ENCODE measurements at places on chromosomes 7 and 10. TPM values are rescaled to one million over a fixed set of nuclear protein-coding genes. Genes with fewer than 3 reads are reported as not detected.

- H3K27me3 ChIP-seq = no peaks in the 10 kb centered on the region
- H3K4me1 ChIP-seq = no peaks in the 10 kb centered on the region
- H3K4me3 ChIP-seq = no peak overlapping the region
- DNase-seq = no peak
These were observed 83.4 kb upstream of the SEMA3E start for GRCh38 chr7:83732305-83732704.

DNA sequence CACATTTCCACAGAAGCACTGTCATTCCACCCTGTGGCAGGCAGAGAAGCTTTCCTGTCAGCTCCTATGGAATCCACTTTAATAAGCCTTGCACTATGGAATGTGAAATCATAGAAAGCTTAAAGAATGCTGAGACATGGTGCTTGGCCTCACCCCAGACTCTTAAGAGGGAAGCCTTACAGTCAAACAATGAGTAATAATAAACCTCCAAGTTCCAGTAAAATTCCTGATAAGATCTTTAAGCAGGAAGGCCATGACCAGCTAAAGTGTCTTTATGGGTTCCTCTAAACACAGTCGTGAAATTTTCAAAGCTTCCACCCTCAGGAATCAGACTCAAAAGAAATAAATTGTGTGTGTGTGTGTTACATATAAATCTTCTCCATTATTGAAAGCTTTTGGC lies 11.9 kb upstream of the TEX36 start:
- no peaks in the 10 kb centered on the region for H3K36me3 ChIP-seq
- no peak overlapping the region for H3K4me3 ChIP-seq
- peaks cover 9% of the 10 kb centered on the region for H3K4me1 ChIP-seq
- no peak overlapping the region for H3K27ac ChIP-seq
- no peaks in the 10 kb centered on the region for H3K27me3 ChIP-seq

- H3K36me3 ChIP-seq = no peaks in the 10 kb centered on the region
- DNase-seq = no peak
- no peaks in the 10 kb centered on the region for H3K4me1 ChIP-seq
These were observed 39.0 kb upstream of the IFRD1 start for GRCh38 chr7:112411186-112411795.

- peaks cover 3% of the 10 kb centered on the region for H3K36me3 ChIP-seq
- H3K27me3 ChIP-seq = no peaks in the 10 kb centered on the region
- no peak overlapping the region for H3K4me3 ChIP-seq
- no peak for DNase-seq
- H3K4me1 ChIP-seq = peaks cover 8% of the 10 kb centered on the region
These were observed 38.9 kb downstream of the CREB3L2 start for GRCh38 chr7:137962875-137963507.

GRCh38 chr10:70164163-70164562 lies 6.2 kb downstream of the SAR1A start:
- peaks cover 73% of the 10 kb centered on the region for H3K4me1 ChIP-seq
- peaks cover 68% of the 10 kb centered on the region for H3K36me3 ChIP-seq
- H3K4me3 ChIP-seq = peak overlapping the region; percentile 61
- H3K27me3 ChIP-seq = no peaks in the 10 kb centered on the region

DNA sequence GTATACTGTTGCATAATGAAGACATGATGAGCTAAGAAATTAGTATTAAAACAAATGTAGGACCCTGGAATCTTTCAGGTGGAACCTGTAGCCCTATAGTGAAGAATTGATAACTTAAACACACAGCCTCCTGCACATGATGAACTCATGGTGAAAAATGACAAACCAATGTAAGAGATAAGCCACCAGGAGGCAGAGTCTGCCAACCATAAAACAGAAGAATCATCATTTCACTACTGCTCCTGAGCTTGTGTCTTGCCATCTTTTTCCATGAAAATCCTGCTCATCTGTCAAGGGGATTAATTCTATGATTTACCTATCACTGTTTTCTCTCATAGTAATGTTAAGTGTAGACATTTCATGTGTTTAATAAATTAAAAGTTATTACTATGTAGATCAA lies 363.9 kb downstream of the MALRD1 start:
- DNase-seq = no peak
- H3K4me1 ChIP-seq = no peaks in the 10 kb centered on the region
- no peaks in the 10 kb centered on the region for H3K36me3 ChIP-seq
- no peak overlapping the region for H3K4me3 ChIP-seq
- H3K27ac ChIP-seq = no peak overlapping the region
- H3K27me3 ChIP-seq = no peaks in the 10 kb centered on the region

- H3K36me3 ChIP-seq = peaks cover 33% of the 10 kb centered on the region
- DNase-seq = no peak
- no peaks in the 10 kb centered on the region for H3K4me1 ChIP-seq
- no peaks in the 10 kb centered on the region for H3K27me3 ChIP-seq
- H3K4me3 ChIP-seq = no peak overlapping the region
- H3K27ac ChIP-seq = no peak overlapping the region
These were observed 51.2 kb downstream of the ANLN start for GRCh38 chr7:36440880-36441279.

DNA sequence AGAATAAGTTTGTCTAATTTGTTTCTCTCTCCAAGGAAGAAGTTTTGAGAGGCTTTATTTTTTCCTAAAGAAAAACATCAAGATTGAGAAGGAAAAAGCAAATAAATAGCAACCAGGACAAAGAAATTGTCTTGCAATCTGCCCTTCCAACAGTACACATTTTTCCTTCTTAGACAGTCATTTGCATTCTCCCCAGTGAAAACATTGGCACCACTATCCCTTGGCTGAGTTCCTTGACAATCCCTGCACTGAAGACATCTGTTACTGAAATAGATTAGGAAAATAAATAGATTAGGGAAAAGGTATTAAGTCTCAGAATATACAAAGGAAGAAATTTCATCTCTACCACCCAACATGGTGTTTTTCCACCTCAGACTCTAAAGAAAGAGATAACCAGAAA lies 12.2 kb upstream of the TMEM243 start:
- no peak overlapping the region for H3K27ac ChIP-seq
- H3K27me3 ChIP-seq = peaks cover 12% of the 10 kb centered on the region
- no peaks in the 10 kb centered on the region for H3K36me3 ChIP-seq
- peaks cover 2% of the 10 kb centered on the region for H3K4me1 ChIP-seq
- DNase-seq = no peak
- no peak overlapping the region for H3K4me3 ChIP-seq

DNA sequence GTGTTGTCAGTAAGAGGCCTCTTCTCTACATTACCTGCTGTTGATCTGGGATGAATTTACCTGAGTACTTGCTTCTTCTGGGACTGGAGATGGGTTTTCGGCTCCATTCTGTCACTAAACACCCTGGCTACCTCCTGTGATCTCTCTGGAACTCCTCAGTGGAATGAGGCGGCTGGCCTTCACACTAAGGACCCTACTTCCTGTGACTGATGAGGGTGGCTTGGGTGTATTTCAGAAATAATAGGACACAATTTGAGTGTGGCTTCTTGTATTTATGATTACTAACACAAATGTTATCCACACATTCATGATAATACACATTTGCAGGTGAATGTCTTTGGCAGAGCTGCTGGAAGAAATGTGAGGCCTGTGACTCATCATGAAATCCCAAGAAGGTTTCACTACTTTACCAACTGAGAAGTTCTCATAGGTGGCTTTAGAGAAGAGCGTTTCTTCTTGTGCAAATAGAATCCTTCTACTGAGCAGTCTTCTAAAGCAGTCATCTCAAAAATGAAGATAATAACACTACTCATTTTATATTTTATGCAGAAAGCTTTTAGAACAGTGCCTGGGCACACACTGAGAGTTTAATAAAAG lies 21.3 kb upstream of the EVX1 start:
- no peak overlapping the region for H3K27ac ChIP-seq
- H3K27me3 ChIP-seq = peaks cover 66% of the 10 kb centered on the region
- DNase-seq = no peak

GRCh38 chr7:84247591-84247990 lies 53.0 kb upstream of the SEMA3A start:
- H3K4me1 ChIP-seq = no peaks in the 10 kb centered on the region
- DNase-seq = no peak
- H3K36me3 ChIP-seq = no peaks in the 10 kb centered on the region
- H3K4me3 ChIP-seq = no peak overlapping the region
- H3K27ac ChIP-seq = no peak overlapping the region
- H3K27me3 ChIP-seq = no peaks in the 10 kb centered on the region

- H3K27me3 ChIP-seq = peaks cover 3% of the 10 kb centered on the region
- DNase-seq = no peak
- H3K4me1 ChIP-seq = peaks cover 18% of the 10 kb centered on the region
- peaks cover under 1% of the 10 kb centered on the region for H3K36me3 ChIP-seq
These were observed 25.5 kb downstream of the AKR1B1 start for GRCh38 chr7:134433430-134433829.

DNA sequence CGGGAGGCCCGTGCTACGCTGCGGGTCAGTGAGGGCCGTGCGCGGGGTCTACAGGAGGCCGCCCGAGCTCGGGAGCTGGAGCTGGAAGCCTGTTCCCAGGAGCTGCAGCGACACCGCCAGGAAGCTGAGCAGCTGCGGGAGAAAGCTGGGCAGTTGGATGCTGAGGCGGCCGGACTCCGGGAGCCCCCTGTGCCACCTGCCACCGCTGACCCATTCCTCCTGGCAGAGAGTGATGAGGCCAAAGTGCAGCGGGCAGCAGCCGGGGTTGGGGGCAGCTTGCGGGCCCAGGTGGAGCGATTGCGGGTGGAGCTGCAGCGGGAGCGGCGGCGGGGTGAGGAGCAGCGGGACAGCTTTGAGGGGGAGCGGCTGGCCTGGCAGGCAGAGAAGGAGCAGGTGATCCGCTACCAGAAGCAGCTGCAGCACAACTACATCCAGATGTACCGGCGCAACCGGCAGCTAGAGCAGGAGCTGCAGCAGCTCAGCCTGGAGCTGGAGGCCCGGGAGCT lies 7.0 kb downstream of the LZTS2 start:
- no peak for DNase-seq
- H3K4me1 ChIP-seq = no peaks in the 10 kb centered on the region
- no peaks in the 10 kb centered on the region for H3K36me3 ChIP-seq
- H3K27ac ChIP-seq = no peak overlapping the region

GRCh38 chr7:28920424-28920823 lies 37.7 kb downstream of the TRIL start:
- H3K4me1 ChIP-seq = peaks cover 10% of the 10 kb centered on the region
- peaks cover 7% of the 10 kb centered on the region for H3K27me3 ChIP-seq
- no peak for DNase-seq
- H3K4me3 ChIP-seq = no peak overlapping the region
- H3K36me3 ChIP-seq = no peaks in the 10 kb centered on the region

- H3K4me1 ChIP-seq = no peaks in the 10 kb centered on the region
- H3K27me3 ChIP-seq = peaks cover 7% of the 10 kb centered on the region
- no peak overlapping the region for H3K27ac ChIP-seq
- DNase-seq = no peak
- no peaks in the 10 kb centered on the region for H3K36me3 ChIP-seq
These were observed 248.7 kb upstream of the NPVF start for GRCh38 chr7:25476863-25477499.

GRCh38 chr7:93044147-93044810 lies 73.5 kb downstream of the SAMD9 start:
- DNase-seq = no peak
- H3K27ac ChIP-seq = no peak overlapping the region
- no peak overlapping the region for H3K4me3 ChIP-seq
- H3K4me1 ChIP-seq = no peaks in the 10 kb centered on the region
- H3K27me3 ChIP-seq = peaks cover 2% of the 10 kb centered on the region

GRCh38 chr7:142878315-142878714 lies 7.2 kb downstream of the TRPV6 start:
- H3K27me3 ChIP-seq = peaks cover 12% of the 10 kb centered on the region
- no peaks in the 10 kb centered on the region for H3K4me1 ChIP-seq
- no peaks in the 10 kb centered on the region for H3K36me3 ChIP-seq
- H3K27ac ChIP-seq = no peak overlapping the region
- H3K4me3 ChIP-seq = no peak overlapping the region

DNA sequence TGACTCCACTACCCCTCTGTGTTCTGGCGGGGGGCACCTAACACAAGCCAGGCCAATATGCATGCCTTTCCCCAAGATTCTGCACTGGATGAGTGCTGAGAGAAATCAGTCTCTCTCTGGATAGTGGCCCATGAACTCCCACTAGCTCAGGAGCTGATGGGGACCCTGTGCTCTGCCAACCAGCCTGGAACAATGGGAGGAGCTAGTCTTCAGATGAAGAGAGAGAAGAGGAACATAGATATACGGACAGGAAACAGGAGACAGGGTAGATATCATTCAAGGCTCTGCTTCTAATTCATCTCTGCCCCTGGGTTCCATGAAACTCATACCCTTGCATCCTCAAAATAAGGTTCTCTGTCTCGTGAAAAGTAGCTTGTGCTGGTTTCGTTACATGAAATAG lies 27.9 kb upstream of the PLXNA4 start:
- H3K27me3 ChIP-seq = peaks cover 10% of the 10 kb centered on the region
- H3K4me1 ChIP-seq = no peaks in the 10 kb centered on the region
- no peak overlapping the region for H3K4me3 ChIP-seq
- DNase-seq = no peak

GRCh38 chr10:99982728-99983127 lies 27.0 kb downstream of the DNMBP start:
- DNase-seq = no peak
- no peak overlapping the region for H3K4me3 ChIP-seq
- no peaks in the 10 kb centered on the region for H3K27me3 ChIP-seq
- no peaks in the 10 kb centered on the region for H3K36me3 ChIP-seq

GRCh38 chr7:147022056-147022455 lies 905.5 kb downstream of the CNTNAP2 start:
- no peak overlapping the region for H3K27ac ChIP-seq
- no peaks in the 10 kb centered on the region for H3K36me3 ChIP-seq
- no peaks in the 10 kb centered on the region for H3K27me3 ChIP-seq
- no peaks in the 10 kb centered on the region for H3K4me1 ChIP-seq

DNA sequence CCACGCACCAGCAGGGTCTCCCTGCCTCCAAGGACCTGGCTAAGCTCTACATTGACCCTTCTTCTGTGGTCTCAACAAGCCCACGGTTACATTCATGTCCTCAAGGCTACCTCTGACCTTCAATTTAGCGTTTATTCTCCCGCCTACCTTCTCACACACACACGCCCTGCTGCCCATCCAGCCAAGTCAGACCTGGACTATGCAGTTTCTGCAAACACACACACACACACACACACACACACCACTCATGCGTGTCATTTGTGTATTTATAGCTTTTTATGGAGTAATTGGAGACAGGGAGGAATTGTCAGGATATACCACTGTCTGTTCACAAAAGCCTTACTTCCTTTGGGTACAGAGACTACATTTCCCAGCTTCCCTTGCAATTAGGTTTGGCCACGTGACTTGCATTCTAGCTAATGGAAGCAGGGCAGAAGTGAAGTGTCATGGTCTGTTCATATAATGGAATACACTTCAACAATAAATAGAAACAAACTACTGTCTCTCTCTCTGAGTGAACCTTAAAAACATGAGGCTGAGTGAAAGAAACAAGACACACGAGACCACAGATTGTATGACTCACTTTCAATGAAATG lies 53.8 kb upstream of the CPXM2 start:
- no peaks in the 10 kb centered on the region for H3K4me1 ChIP-seq
- no peak for DNase-seq
- H3K27ac ChIP-seq = no peak overlapping the region
- H3K36me3 ChIP-seq = no peaks in the 10 kb centered on the region
- H3K27me3 ChIP-seq = no peaks in the 10 kb centered on the region

Gene SEMA4G
- 0.40 TPM for total RNA-seq

Gene SLF2
- 44.4 TPM for total RNA-seq

Gene LRRN3
- 204 TPM for total RNA-seq

Gene PARP12
- 96.9 TPM for total RNA-seq

Gene RGR
- total RNA-seq = not detected

Gene IGFBP3
- total RNA-seq = 1.0 TPM

Gene CLDN4
- 0.29 TPM for total RNA-seq

All from activated CD8-positive, alpha-beta T cell treated with anti-CD3 and anti-CD28 coated beads, Interleukin-2, amount 10 ng/mL, durations not matched to agents 7 days and 5 days (primary cell).